ENCODE measurements at places on chromosomes 5 and 9.

DNA sequence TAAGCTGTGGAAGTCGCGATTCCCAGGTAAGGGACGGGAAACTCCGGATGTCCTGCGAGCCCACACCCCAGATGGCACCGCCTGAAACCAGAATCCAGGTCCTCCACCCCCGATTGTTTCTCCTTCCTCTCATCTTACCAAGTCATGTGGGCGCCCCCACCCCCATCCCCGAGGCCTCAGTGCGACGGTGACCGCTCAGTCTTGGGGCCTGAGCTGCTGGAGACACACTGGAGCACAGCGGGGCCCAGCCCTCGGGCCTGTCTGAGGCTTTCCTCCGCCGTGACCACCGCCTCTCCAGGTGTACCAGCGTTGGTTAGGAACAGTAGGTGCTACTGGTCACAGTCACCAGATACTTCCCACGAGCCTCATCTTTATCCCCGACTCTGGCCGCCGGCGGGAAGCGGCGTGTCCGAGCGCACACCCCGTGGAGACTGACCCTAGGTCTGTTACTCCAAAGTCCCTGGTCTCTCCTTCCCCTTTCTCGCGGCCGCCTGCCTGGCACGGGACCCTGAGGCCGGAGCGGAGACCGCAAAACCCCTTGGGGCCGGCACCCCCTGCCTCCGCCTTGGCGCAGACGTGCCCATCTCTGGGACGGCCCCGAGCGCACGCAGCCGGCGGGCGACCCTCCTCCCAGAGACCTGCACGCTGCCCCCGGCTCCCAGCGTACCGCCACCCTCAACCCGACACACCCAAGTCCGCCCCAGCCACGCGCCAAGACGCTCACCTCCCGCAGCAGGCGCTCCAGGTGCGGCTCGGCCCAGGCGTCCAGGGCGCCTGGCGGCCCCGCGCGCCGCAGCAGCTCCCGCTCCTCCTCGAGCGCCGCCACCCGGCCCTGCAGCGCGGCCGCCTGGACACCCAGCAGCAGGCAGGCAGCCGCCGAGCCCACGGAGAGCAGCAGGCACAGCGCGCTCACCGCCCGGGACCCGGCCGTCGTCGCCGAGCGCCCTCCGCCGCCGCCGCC lies 733 bp downstream of the COL23A1 start:
- DNase-seq: no peak

GRCh38 chr5:124621279-124621678 lies 125.2 kb downstream of the ZNF608 start:
- DNase-seq: no peak

GRCh38 chr9:694092-694402 lies 147.4 kb upstream of the DMRT1 start:
- no peak for DNase-seq

DNA sequence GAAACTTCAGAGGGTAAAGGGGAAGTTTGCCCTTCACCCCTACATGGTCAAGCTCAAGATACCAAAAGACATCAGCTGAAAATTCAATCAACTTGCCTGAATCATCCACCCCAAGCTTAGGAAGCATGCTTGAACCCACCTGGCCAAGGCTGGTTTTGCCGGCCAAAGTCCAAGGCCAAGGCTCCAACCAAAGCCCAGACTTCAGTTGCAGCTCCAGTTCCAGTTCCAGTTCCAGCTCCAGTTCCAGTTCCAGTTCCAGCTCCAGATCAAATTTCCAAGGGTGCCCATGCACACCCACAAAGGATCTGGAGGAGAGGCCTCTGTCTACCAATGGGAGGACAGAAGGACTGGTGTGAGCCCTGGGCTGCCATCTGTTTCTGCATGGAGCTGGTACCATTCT lies 4.6 kb upstream of the SERINC5 start:
- DNase-seq: no peak

GRCh38 chr5:177468685-177469628 lies 4.5 kb downstream of the DBN1 start:
- DNase-seq: no peak

GRCh38 chr5:57338068-57338867 lies 144.3 kb downstream of the ACTBL2 start:
- no peak for DNase-seq

- DNase-seq: no peak
These were observed 110.2 kb upstream of the PCA3 start for GRCh38 chr9:76654051-76654461.

- no peak for DNase-seq
These were observed 183.2 kb upstream of the MAP3K1 start for GRCh38 chr5:56632199-56632598.

DNA sequence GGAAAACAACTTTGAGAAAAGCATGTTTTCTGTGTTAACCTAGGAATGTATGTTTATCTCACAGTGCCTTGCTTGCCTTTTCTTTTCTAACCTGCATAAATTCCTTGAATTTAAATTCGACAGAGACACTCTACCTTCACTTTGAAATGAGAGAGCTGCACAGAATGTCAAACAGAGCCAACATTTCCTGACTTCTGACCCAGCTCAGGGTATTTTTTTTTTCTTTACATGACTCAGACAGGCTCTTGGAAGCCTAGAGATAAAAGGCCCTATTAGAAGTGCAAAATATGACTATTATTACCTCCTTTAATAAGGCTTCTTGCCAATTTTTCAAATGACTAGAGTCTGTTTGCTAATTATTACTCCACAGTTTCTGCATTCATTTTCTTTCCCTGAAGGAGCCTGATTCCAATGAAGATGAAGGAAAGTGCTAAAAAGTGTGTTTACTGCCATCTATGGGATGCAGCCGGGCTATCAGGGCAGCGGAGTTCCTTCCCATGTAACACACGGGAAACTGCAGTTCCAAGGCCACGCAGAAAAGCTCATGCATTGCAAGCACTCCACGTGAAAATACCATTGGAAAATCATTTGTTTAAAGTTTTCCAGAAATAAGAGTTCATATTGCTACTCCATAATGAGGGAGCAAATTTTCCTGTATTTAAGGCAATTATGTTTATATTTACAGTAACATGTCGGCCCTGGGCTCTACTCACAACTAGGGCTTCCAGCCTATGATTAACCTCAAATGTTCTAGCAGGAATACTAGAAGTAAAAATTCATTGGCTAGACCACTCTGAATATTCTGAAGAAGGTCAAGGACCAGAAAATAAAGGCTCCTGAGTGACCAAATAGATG lies 485.6 kb downstream of the ZSWIM6 start:
- DNase-seq: no peak

GRCh38 chr5:90747693-90748092 lies 189.1 kb downstream of the ADGRV1 start:
- no peak for DNase-seq

- no peak for DNase-seq
These were observed 262.5 kb upstream of the TAS2R1 start for GRCh38 chr5:9892696-9893095.

DNA sequence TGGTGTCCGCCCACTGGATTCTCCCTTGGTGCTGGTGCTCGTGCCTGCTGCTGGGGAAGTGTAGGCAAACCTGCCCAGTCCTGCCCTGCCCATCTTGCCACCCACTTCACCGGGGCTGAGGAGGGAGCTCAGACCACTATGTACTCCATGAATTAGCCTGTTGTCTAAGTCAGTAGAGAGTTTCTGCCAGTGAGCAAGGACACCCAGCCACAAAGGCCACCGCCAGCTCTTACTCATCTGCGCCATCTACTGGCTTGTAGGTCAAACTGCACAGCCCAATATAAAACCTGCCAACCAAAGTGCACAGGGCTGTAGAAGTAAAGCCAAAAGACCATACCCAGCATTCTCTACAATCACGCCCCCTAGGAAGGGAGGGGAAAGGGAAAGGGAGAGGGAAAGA lies 102.3 kb downstream of the GLIS3 start:
- DNase-seq: peak; percentile 7

DNA sequence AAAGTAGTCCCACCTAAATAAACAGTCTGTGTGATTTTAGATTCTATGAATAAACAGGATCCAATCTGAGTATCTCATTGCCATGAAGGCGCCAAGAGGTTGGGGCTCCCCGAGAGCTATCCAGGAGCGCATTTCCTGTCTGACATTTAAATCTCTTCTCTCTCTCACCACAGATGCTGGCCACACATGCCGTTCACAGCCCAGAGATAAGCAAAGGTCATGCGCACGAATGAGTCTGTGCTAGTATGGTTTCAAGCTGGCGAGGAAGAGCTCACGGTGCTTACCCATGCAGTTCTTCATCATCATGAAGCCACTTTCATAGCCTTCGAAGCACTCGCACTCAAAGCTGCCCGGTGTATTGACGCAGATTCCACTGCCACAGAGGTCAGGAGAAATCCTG lies 199.4 kb downstream of the FBN2 start:
- no peak for DNase-seq

GRCh38 chr5:174292348-174292747 lies 246.8 kb downstream of the NSG2 start:
- DNase-seq: no peak

GRCh38 chr5:5158472-5158895 lies 18.4 kb downstream of the ADAMTS16 start:
- DNase-seq: no peak

DNA sequence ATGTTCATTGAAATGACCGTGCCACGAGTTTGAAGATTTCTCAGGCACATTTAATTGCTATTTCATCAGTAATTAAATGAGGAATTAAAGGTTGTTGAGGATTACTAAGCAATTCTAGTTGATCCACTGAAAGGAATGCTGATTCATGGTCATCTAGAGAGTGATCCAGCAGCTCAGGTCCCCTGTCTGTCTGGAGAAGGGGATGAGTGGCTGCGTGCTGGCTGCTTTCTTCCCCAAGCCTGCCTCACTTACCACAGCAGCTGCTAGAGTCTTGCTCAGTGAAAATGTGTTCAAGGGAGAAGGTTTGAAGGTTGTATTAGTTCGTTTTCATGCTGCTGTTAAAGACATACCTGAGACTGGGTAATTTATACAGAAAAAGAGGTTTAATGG lies 7.8 kb upstream of the TGFBI start:
- DNase-seq: peak; percentile 17

DNA sequence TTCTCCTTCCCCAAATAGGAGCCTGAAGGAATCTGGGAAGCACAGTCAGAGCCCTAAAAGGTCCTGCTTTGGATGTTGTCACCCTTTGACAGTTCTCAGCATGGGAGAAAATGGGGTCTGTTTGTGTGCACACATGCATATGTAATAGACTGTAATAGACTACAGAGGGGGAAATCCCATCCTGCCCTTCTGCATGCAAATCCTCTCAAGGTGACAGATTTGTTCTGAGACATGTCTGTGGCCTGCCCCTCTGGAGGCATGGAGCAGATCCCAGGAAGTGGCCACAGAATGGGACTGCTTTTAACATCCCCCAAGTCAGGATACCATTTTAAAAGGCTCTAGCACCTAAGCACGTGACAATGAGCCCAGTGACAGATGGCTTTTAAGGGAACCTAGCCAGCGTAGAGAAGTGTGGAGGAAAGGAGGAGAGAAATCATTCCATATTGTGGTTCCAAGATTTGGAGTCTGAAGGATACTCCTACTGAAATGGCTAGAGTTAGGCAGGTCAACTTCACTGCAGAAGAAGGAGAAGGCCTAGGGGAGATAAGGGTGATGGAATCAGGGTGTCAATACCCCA lies 483.5 kb downstream of the SPOCK1 start:
- DNase-seq: no peak

DNA sequence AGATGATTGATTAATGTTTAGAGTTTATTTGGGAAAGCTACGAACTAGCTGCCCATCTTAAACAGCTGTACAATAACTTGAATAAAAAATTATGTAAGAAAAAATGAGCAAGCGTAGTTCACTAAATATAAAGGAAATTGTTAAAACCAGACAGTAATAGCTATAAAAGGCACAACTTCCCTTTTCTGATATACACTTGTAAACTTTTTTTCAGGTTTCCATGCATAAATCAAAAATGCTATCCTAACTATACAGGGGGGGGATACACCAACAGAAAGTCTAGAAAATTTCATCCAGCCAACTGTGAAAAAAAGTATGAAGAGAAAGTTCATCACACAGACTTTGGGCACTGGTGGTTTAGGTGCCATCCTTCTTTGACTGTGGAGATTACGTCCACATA lies 122.3 kb downstream of the NR3C1 start:
- no peak for DNase-seq

GRCh38 chr9:111815285-111816070 lies 20.7 kb upstream of the SHOC1 start:
- no peak for DNase-seq

DNA sequence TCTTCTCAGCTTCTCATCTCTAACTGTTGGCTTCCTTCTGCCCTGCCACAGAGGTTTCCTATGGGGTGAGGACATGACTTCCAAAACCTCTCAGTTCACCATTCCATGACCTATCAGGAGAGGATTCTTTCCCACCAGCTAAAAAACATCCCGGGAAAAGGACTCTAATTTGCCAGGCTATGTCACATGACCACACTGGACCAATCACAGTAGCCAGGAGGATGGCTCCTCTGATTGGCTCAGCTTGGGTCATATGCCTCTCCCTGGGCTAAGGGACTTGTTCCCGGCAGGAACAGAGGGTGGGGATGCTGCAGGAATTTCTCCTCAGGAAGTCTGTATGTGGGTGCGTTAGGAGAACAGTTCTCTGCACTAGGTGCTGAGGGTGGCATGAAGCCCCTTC lies 40.3 kb upstream of the XPA start:
- no peak for DNase-seq

DNA sequence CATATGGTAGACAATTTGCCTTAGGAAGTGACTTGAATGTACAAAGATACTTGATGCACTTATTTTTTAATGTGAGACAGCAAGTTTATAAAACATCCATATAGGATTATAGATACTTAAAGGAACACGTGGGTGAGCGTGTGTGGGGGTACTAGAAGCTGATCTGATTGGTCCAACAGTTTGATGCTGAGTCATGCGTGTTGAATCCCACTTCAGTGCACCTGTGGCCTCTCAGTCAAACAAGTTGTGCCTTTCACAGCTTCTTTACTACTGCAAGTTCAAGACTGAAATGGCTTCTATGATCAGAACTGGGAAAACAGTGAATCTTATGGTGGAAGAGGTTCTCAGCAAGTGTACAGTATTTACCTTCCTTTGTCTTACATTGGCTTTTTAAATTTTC lies 98.9 kb downstream of the MAP1B start:
- DNase-seq: no peak

DNA sequence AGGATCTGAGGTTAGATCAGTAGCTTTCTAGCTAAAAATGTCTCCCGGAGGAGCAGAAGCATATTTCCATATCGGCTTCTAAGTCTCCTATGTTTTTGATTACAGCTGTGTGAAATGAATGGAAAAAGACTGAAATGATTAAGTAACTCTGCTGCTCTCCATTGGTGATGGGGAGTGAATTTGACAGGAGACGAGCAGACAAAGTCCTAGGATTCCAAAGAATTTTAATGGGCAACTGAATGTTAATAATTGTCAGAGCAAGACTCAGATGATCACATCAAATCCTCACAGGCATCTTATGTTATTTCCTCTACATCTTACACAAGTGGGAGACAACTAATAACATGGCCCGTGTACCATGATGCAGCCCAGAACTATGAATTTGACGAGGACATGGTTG lies 66.8 kb downstream of the LIX1 start:
- DNase-seq: no peak

GRCh38 chr9:69089491-69089890 lies 53.9 kb downstream of the FXN start:
- DNase-seq: no peak

DNA sequence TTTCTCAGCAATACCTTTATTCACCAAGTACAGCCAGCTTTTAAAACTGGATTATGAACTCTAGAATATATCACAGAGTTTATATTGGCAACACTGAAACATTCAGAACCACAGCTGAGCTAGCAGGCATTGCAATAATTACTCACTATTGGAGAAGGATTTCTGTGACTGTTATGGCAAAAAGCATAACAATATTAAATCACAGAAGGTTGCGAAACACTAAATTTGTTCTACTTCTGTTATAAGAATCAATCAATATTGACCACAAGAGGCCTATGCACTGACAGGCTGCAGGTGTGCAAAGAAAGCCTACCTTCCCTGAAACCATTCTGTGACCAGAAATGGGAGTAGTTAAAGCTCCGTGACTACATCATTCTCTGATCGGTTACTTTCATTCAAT lies 59.2 kb downstream of the AP3B1 start:
- no peak for DNase-seq
